ENCODE measurements at places on chromosomes 6 and 20.

- no peak for DNase-seq
Observed at GRCh38 chr6:80639181-80639629, 532.7 kb downstream of the BCKDHB start.

DNA sequence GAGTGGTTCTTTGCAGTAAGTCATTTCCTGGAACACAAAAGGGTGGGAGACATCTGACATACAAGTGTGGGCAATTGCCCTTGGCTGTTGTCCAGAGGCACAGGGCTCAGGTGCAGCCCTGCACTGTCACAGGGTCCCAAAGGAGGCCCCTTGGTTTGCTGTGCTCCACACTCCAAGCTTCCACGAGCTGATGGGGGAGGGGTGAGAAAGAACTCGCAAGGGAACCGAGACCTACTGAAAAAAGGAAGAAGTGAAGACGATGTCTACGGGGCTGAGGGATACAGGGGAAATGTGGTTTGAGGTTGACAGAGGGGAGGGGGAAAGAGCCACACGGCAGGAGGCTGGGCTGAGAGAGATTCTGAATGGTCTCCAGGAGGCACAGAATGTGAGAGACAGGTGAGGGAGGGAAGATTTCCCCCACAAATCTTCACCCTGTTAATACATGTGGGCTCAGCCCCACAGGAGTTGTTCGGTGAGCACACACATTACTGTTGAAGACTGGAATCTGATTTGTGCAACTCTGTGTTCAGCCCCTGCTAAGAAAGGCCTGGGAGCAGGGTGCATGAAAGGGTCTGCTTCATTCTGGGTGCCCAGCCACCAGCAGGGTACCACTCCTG is 123.4 kb downstream of the LY86 start:
- DNase-seq: peak; percentile 54

GRCh38 chr6:79073888-79074287 is 4.2 kb downstream of the PHIP start:
- DNase-seq: no peak

- no peak for DNase-seq
Observed at GRCh38 chr20:49573900-49574416, 6.0 kb upstream of the PTGIS start.

GRCh38 chr20:17885544-17885943 is 83.0 kb downstream of the SNX5 start:
- no peak for DNase-seq

DNA sequence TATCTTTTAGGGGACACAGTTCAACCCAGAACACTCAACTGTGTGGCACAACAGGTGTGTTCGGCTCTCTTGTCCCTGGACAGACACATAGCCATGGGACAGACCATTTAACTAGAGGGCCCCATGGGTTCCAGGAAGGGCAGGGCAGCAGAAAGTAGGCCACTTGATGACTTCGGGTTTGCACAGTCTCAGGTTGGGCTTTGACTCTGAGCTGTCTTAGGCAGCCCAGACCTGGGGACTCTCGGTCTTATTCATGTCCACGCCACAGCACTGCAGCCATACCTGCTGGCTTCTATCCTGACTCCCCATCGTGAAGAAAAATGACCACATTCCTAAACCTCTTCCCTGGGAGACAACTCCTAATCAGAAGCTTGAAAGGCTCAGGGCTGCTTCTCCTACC is 146.1 kb upstream of the AKAP12 start:
- no peak for DNase-seq

DNA sequence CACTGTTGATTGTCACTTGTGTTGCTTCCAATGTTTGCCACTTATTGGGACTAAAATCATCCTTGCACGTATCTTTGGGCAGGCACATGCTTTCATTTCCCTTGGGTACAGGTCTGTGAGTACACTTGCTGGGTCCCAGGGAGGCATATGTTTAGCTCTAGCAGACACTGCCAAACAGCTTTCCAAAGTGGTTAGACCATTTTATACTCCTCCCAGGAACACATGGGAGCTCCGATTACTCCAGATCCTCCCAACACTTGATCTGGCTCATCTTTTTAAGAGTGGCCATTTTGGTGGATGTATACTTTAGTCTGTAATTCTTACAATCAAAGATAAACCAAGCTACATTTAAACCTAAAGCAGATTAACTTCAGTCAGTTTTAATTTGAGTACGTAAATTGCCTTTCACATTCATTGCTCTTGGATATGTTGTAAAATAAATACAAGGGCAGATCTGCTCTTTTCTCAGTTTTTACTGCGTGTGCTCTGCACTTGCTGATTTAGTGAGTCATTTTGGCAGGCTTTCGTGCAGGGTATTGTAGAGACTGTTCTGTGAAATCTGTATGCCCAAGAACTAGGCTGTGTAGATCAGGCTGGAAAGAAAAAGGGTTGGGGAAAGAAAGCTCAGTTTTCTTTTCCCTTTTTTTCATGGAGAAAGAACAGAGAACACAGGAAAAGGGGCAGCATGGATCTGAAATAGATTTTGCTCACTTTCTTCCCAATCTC is 19.5 kb downstream of the SLC22A1 start:
- peak; percentile 49 for DNase-seq

- DNase-seq: no peak
Observed at GRCh38 chr20:34200023-34200422, 41.2 kb upstream of the ASIP start.

DNA sequence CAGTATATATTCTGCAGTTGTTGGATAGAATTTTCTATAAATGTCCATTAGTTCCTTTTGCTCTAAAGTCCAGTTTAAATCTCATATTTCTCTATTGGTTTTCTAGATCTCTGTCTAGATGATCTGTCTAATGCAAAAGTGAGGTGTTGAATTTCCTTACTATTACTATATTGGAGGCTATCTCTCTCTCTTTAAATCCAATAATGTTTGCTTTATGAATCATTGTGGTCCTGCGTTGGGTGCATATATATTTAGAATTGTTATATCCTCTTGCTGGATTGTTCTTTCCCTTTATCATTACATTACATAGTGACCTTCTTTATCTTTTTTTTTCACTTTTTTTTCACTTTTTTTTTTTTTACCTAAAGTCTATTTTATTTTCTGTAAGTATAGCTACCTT is 208.5 kb upstream of the ASCC3 start:
- no peak for DNase-seq

DNA sequence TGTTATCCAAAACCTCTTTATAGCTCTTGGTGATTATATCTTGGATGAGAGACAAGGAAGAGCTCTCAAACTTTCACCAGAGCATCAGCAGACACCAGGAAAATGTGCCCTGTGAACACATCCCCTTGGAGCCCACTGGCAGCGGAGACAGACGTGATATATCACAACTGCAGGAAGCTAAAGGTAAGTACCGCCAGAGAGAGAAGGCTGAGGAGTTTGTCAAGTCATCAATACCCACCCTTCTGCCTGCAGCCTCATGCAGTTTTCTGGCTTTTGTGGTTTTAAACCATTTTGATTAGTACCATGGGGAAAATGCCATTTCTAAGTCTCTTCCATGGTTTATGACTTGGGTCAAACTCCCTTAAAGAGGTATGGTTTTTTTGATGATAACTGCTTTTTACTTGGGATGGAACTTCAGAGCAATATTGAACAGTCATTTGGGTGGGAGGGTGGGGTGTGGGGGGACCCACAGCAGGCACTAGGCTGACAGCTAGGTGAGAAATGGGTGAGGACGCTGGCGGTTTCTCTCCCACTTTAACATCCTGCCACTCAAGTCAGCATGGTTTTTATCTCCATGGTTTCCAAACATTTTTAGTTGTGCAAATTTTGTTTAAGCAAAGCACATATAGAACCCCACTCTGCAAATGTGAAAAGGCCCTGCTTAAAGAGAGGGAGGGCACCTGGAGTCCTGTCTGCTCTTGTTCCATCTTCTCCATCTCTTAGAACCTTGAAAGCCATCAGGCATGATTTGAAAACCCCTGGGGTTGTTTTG is 108.4 kb downstream of the SCML4 start:
- DNase-seq: no peak

- no peak for DNase-seq
Observed at GRCh38 chr6:20227350-20227749, 15.1 kb upstream of the MBOAT1 start.

- DNase-seq: no peak
Observed at GRCh38 chr6:72620871-72621290, 983 bp upstream of the KCNQ5 start.

DNA sequence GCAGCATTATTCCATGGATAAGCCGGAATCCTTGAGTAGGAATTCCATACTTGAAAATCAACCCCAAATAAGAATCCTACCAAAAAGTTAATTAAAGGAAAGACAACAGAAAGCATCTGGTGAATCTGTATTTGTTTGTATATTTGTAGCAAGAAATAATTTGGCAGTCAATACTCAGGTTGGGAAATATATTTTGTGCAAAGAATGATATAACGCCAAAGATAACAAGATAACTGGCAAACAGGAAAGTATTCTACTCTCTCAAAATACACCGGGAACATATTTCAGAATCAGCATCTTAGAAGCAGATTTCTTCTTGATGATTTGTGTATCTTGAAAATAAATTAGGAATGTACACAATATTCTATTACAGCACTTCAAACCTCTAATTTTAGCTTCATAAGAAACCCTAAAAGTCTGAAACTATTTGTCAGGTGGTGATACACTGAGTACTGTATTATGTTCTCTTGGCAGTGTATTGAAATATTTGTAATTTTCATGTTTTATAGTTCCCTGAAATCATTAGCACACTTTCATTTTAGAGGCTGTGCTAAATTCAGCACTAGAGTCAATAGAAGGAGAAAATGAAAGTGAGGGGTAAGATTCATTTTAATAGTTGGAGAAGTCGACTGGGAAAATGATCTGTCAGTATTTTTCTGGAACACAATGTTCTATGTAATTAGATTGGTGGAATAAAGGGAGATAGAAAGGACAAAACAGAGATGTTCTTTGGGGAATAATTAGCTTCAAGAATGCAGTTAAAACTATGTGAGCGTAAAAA is 879.7 kb upstream of the GJE1 start:
- no peak for DNase-seq

GRCh38 chr6:131744432-131745287 is 33.8 kb upstream of the CTAGE9 start:
- no peak for DNase-seq

DNA sequence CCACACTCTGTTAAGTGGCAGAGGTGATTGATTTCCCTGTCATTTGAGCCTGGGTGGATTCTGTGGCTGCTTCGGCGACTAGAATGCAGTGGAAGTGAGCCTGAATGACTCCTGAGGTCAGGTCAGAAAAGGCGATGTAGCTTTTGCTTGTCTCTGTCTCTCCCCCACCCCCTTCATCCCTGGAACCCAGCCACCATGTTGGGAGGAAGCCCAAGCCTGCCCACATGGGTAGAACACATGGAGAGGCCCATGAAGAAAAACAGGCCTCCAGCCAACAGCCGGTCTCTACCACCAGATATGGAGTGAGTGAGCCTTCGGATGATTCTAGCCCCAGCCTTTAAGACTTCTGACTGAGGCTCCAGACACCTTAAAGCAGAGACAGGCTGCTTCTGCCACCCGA is 181.0 kb downstream of the TFAP2C start:
- DNase-seq: no peak

DNA sequence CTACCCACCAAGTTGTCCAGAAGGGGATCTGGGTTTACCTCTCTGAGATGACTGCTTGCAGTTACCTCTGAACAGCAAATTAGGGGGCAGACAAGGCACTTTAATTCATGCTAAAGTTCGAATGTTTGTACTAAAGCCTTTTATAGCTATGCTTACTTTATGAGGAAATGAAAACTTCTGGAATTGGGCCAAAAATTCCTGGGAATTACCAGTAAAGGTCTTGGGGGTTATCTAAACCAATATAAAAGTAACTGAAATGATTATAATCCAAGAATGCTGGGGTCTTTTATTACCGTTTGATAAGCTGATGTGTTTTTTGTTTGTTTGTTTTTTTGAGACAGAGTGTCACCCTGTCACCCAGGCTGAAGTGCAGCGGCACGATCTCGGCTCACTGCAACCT is 7.9 kb upstream of the LZTS3 start:
- no peak for DNase-seq

DNA sequence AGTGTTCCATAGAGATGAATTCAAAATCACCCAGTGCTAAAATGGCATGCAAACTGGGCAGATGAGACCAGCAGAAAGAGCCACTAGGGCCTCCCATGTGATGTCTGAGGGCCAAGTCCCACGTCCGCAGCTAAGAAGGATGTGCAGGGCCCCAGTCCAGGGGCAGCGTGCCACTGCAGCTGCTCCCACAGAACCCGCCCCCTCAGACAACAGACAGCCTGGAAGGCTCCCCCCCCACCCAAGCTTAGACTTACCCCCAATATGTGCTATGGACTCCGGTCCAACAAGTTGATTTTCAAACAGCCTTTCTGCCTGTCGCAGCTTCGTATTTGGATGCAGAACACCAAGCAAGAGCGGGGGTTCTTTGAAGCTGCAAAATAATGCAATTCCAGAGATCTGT is 14.0 kb downstream of the APMAP start:
- no peak for DNase-seq

DNA sequence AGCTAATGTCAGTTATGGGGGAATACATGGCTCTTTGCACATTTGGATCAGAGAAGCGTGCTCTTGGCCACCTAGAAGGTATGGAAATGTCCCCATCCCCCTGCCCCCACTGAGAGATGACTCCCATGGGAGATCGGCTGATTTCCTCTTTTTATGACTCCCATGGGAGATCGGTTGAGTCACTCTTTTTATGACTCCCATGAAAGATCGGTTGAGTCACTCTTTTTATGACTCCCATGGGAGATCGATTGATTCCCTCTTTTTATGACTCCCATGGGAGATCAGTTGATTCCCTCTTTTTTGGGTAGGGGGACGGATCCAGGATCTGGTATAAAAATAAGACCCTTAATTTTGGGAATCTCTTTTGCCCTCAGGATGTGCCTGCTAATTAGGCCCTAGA is 10.3 kb upstream of the TAAR9 start:
- peak; percentile 15 for DNase-seq

GRCh38 chr6:12595161-12595811 is 121.3 kb upstream of the PHACTR1 start:
- no peak for DNase-seq

DNA sequence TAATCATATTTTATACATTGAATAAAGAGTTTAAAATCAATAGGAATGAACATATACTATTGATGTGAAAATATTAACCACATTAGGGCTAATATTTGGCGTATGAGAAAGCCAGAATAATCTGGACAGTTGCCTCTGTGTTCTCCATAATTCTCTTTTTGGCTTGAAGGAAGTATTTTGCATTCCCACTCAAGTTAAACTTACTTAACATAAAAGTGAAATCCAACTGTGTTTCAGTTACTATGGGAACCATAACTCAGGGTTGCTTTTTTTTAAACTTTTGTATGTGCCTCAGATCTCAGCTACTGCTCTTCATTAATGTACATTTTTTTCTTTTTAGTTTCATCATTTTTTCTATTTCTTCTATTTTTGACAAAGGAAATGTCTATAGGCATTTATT is 479.8 kb downstream of the NKAIN2 start:
- no peak for DNase-seq
